HepG2 (cell line): ENCODE measurements at places on chromosomes 2 and 18.
A peak's percentile ranks its signal among the peaks of the same experiment; 100 is the strongest.

DNA sequence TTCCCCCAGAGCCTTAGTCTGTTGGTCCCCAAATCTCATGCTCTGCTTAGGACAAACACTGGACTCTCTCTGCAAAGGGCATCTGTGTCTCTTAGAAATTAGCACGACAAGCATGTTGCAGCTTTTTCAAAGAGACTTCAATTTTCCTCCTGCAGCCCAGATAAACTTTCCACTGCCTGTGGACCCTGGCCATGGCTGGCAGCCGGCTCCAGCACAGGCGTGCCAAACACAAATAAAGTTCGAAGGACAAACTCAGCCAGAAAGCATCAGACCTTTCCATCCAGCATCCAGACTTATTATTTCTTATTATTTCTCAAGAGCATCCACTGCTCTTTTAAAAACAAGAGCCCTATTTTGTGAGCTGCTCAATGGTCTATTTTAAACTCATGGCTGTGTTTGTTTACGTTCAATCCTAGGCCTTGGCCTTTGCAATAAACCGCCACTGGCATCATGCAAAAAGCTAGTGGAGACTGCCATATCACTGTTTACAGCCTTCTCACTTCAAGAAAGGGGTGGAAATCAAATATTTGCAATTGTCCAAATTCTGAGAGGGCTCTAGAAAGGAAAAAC, 300.8 kb downstream of the BCL11A start:
- no peak for DNase-seq

DNA sequence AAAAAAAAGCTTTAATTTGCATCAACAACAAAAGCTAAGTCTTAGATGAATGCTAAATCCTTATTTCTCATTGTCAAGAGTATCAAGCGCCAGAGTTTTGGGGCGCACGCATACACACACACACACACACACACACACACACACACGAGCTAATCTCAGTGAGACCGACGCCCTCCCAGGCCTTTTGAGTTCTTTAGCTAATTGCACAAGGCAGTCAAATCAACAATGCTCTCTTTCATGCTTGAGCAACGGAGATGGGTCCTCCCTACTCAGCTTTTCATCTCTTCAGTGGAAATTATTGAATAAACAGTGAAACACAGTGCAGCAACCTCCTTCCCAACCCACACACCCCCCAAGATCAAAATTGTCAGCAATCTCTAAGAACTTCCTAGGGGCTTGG, 19.2 kb downstream of the GKN1 start:
- DNase-seq = peak; percentile 77

DNA sequence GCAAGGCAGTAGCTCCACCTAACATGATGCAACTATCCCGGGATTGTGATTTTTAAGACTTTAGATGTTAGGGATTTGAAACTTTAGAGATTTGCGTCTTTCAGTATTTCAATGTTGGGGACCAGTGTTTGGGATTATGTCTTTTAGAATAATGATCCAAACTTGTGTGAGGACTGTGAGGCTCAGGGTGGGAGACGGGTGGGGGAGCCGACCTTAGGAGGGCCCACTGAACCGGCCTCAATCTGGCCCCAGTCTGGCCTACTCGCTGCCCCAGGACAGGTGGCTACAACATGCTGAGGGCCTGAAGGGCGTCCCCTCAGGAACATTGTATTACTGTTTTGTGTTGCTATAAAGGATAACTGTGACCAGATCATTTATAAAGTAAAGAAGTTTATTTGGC, 10.7 kb downstream of the AMER3 start:
- DNase-seq = no peak

DNA sequence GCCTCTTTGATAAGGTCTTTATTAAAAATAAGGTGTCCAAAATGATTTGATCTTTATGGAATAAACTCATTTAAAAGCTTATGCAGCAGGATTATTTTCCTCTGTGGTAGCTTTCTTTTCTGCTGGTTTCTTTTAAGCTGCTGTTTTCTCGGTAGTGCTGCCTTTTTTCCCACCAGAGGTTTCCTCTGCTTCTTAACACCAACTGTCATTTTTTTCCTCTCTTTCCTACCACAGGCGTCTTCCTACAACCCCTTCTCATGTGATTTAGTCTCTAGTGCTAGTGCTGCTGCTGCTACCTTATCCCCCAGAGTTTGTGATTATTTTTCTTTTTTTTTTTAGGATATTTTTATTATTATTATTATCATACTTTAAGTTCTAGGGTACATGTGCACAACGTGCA, 102.1 kb upstream of the PGAP1 start:
- DNase-seq = no peak

- peak; percentile 84 for DNase-seq
Measured at GRCh38 chr2:160222546-160223283, 22.6 kb upstream of the ITGB6 start.

DNA sequence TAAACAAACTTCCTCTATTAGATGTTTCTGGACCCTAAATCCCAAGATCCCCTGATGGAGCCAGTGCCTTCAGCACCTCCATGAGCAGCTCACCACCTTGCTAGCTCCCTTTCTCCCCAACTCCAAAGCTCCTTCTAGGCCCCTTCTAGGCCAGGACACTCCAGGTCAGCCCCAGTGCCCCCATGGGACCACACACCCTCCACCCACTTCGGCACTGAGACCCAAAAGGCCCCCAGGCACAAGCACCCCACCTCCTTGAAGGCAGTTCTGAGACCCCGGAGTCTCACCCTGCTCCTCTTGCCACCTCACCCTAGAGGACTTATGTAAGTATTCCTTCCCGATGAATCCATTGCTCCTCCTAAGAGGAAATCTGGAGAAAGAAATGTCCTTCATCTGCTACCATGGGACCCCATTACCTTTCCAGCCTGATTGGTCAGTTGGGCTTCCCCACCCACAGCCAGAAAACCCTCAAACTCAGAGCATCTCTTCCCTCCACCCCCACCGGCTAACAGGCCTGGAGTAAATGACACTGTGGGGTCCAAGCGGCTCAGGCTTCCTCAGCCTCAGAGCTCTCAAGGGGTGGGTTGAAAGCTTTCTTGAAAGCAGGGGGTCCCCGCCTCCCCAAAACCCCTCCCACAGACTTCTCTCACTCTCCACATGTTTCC, 9.8 kb upstream of the ARMC9 start:
- no peak for DNase-seq

DNA sequence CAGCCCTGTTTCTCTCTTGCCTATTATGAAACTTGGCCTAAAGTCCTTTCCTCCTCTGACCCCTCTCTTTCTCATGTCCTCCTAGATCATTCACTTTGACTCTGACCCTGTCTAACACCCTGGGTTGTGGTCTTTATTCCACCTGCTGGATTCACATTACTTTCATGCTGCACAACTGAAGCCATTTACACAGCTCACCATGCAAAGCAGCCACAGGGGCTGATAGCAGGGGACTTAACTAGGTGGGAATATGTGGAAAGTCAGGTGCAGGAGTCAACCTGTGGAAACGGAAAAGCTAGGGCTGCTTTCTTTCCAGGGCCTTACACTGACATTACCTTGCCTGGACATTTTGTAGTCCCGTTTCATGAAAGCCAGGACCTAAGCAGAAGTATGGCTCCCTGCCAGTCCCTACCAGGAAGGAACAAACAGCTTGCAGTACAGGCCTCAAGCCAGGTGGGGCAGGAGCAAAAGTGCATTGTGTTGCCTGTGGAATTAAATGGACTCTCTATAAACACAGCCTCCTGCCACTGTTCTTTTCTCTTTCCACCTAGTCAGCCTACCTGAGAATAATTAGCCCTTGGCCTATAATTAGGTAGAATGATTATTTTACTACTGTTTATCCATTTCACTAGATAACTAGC, 11.8 kb downstream of the MAPRE3 start:
- peak; percentile 78 for DNase-seq

- DNase-seq = no peak
Measured at GRCh38 chr2:199962203-199962602, 6.8 kb downstream of the MAIP1 start.

DNA sequence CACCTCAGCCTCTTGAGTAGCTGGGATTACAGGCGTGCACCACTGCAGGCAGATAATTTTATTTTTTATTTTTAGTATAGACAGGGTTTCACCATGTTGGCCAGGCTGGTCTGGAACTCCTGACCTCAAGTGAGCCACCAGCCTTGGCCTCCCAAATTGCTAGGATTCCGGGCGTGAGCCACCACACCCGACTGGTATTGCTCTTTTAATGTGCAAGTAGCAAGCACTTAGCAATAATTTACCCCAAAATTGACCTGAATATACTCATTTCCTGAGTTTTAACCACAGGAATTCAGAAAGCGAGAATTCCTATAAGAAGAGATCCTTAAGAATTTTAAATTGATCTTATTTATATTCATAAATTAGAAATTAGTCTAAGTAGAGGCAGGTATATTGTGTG, 169.1 kb downstream of the CDH2 start:
- DNase-seq = no peak

GRCh38 chr2:61887717-61888266, 664 bp downstream of the CCT4 start:
- DNase-seq = peak; percentile 41

DNA sequence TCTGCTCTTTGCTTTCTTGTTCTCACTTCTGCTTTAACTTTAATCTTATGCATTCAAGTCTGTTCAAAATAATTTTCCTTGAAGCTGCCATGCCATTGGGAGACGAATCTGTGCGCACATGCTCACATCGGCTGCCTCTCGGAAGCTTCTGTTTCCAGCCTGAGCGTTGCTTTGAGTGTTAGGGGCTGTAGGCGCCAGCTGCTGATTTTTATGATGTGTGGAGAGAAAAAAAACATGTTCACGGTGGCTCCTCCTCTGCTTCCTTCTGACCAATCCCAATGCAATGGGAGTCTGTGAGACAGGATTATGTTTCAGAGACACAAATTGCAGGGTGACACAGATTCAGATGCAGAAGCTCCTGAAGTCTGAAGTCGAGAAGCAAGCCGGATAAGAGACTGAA, at the start of gene MC4R:
TSS of gene MC4R (minus strand) at position 180 of the 400 bp plus-strand sequence. CDS start 426 bp downstream, outside the sequence.
- DNase-seq = no peak

- DNase-seq = no peak
Measured at GRCh38 chr2:195649629-195650190, 7.3 kb upstream of the SLC39A10 start.

- DNase-seq = no peak
Measured at GRCh38 chr18:48072428-48073204, 142.2 kb upstream of the SMAD2 start.

GRCh38 chr18:3012136-3013023, 564 bp downstream of the LPIN2 start:
- DNase-seq = no peak

- no peak for DNase-seq
Measured at GRCh38 chr2:151523850-151524249, 114.1 kb downstream of the RIF1 start.

DNA sequence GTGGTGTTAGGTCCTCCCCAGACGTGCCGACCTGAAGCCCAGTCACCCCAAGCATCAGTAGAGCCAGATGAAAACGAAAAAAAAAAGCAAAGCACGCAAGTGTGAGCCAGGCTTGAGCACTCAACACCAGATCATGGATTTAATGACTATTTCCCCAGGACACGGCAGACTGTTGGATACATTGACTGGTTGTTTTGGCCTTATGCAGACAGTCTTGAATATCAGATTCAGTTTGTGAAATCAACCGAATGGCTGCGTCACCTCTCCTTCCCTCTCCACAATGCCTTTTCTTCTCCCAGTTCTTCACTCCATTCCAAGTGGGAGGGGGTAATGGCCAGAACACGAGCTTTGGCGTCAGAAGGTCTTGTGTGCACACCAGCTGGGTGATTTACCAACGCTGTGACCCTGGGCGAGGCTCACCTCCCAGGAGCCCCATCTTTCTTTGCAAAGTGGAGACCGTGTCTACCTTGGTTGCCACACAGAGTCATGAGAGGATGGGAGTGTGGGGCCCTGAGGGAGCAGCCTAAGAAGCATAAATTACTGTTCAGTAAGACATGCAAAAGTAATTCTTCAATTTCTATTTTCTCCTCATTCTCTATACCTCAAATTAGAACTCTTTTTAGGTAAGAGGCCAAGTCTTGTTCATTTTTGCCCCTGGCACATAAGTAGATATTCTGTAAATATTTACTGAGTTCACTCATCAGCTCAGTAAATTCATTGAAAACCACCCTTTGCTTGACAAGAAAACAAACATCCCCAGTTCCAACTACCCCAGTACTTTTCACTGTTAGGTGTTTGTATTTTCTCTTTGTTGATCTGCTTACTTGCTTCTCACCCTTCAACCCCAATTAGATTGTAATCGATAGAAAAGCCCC, 181.1 kb upstream of the COPS8 start:
- no peak for DNase-seq

GRCh38 chr18:39620551-39621168, 2055.1 kb upstream of the CELF4 start:
- peak; percentile 72 for DNase-seq

GRCh38 chr2:65664931-65665330, 232.5 kb upstream of the SPRED2 start:
- DNase-seq = no peak

DNA sequence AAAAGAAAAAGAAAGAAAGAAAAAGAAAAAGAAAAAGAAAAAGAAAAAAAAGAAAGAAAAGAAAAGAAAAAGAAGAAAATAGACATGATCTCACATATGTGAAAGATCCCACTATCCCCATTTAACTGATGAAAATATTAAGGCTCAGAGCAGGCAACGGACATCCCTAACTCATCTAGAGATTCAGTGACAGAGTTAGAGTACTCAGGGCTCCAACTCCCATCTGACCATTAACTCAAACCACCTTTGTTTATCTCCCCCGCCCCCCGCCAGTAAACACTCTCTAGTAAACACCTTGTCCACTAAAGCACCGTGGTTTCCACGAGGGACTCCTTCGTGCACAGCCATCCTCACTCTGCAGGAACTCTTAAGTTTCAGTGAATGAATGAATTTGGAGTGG, 142.9 kb downstream of the TGIF1 start:
- no peak for DNase-seq

- DNase-seq = no peak
Measured at GRCh38 chr2:127427376-127428056, 9.3 kb downstream of the PROC start.

GRCh38 chr18:7535436-7536205, 31.5 kb upstream of the PTPRM start:
- no peak for DNase-seq

- no peak for DNase-seq
Measured at GRCh38 chr2:140201572-140201971, 1421.4 kb upstream of the NXPH2 start.

- DNase-seq = no peak
Measured at GRCh38 chr2:239469106-239469960, 68.5 kb upstream of the HDAC4 start.

DNA sequence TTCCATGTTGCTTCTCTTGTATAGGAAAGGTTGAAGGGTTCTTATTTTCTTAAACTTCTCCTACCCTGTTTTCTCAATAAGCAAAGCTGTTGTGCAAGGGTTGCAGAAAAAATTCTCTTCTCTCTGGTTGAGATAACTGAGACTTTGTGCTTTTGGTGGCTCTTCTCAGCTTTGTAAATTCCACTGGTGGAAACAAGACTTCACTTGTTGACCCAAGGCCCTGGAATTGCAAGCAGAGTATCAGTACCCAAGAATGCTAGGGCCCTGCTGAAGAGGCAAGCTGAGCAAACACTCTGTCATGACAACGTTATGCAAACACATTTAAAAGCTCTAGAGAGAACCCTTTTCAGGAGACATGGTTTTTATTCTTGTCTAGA, 294.7 kb upstream of the EPAS1 start:
- DNase-seq = peak; percentile 88

- DNase-seq = no peak
Measured at GRCh38 chr2:105773568-105773967, 28.9 kb downstream of the NCK2 start.

GRCh38 chr2:205198140-205198525, 484.2 kb upstream of the NRP2 start:
- no peak for DNase-seq
